Activated CD8-positive, alpha-beta memory T cell treated with anti-CD3 and anti-CD28 coated beads, Interleukin-2, amount 50 U/mL, for 4 hours (primary cell): ENCODE measurements at places on chromosomes 7 and 10.

- DNase-seq, result no peak
Measured at GRCh38 chr10:88592906-88593305, 6.3 kb downstream of the LIPJ start.

- no peak for DNase-seq
Measured at GRCh38 chr10:81135851-81136250, 598.1 kb downstream of the SH2D4B start.

DNA sequence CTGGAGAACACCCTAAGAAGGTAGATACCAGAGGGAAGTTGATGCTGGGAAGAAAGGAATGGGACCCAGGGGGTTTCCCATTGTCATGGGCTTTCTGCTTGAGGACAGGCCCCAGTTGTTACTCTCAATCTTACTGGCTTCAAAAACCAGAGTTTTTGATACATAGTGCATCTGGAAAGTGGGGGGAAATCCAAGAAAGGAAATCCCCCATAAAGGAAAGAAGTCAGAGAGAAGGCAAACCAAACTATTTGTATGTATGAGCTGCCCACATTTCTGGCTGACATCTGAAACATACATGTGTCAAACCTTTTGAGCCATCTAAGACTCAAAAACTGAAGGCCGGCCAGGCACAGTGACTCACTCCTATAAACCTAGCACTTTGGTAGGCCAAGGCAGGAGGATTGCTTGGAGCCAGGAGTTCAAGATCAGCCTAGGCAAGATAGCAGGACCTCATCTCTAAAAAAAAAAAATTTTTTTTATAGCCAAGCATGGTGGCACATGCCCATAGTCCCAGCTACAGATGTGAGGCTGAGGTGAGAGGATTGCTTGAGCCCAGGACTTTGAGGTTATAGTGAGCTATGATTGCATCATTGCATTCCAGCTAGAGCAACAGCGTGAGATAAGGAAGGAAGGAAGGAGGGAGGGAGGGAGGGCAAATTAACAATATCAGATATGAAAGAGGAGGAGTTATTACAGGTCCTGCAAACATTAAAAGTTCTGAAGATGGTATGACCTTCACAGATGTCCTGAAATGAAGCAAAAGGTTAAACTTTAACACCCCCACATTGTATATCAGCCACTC, 6.7 kb upstream of the COA1 start:
- DNase-seq, result no peak

- no peak for DNase-seq
Measured at GRCh38 chr7:96855139-96855538, 145.5 kb upstream of the SEM1 start.

- DNase-seq, result no peak
Measured at GRCh38 chr7:93175219-93175618, 27.0 kb upstream of the SAMD9L start.

GRCh38 chr7:12553416-12553815, 17.1 kb upstream of the SCIN start:
- DNase-seq, result no peak

DNA sequence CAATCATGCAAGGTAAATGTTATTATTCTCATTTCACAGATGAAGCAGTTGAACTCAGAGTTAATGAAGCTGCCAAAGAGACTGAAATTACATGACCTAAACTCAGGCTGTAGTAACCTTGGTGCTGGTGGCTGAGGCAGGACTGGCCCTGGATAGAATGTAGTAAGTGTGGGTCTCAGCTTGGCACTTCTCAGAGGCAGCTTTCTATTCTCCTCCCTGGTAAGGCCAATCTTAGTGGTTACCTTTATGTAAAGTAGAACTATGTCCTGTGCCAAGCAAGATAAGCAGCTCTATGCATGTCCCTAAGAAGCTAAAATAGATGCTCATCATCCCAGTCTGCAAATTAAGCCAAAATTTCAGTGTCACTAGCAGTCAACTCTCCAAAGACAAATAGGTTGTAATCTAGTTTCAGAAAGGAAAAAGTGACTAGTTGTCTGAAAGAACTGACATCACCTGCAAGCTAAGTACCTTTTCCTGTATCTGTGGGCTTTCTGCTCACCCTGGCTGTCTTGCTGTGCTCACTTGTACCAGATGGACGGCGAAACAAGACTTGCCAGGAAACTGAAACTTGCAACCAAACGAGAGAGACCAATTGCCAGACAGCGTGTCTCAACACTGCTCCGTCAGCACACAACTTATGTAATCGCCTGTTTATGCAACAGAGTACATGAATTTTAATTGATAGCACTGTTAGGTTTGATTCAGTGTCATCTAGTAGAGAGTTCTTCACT, 43.7 kb downstream of the CH25H start:
- DNase-seq, result peak; percentile 22

DNA sequence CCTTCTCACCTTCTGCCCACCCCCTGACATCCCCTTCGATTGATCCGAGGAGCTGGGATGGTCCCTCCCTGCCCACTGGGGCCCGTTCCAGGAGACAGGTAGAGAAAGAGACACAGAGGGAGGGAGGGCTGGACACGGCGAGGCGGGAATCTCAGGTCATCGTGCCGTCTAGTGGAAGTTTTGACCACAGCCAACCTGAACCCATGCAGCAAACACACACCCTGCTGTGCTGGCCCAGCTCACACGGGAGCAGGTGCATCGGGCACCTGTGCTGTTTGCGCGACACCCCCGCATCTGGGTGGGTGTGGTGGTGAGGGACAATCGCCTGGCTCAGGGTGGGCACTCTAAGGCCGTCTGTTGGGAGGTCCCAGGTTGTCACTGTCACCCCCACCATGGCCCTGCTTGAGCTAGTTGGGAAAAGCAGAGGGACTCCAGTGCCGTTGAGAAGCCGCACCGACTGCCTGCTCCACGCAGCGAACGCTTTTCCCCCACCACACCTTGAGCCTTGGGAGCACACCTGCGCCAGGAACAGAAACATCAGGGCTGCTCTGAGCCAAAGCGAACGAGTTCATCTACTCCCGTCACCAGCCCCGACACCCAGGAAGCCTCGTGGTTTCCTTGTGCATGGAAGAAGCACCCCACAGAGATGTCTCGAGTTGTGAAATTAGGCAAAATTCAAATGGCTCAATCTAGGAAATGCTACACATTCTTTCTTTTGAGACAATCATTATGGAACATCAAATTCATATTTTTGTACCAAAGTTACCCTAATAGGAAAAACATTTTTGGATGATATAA, 285.8 kb downstream of the DNAJB6 start:
- DNase-seq, result no peak

DNA sequence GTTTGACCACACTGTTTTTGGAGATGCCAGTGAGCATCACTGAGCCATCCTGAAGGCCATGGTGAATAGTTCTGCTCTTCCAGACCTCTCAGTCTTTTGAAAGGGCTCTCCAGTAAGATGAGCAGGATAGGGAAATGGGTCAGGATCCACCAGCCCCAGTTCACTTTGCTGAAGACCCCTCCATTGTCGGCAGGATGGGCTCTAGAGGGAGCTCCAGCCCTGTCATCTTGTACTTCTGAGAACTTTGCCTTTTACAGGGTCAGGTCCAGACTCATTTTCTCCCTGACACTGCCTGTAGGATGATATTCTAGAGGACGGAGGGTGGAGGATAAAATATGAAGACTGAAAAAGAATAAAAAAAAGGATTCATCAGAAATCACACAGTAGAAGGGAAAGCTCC, 13.1 kb downstream of the LHFPL3 start:
- no peak for DNase-seq

DNA sequence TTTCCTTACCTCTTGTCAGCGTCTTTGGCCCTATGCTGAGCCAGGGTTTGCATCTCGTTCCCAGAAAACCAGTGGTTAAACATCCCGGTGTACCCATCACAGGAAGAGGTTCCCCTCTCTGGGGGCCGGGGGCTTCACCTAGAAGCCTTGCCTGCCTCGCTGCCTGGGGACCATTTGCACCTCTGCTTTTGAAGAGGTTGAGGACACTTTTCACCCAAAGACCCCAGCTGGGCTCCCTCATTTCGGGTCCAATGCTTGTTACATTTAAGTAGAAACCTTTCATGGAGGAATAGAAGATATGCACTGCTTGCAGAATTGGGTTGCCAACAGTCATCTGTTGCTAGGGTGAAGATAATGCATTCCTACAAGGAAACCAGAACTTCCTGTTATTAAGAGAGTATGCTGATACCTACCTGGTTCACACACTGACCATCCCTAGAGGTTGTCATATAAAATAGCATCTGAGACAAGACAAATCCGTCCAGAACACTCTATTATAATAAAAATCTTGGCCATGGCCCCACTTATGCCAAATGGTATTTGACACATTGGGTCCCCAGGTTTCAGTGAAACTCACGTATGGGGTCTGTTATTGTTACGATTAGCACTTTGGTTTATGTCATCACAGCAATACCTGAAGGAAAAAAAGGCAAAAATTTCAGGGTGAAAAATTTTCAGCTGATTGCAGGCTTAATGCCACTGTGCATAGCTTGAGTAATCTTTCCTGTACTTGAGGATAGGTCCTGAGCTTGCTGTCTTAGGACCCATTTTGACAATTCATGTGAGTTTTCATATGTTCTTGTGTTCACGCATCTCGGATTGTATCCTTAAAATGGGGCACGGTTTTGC, 917 bp downstream of the ZNF365 start:
- DNase-seq, result no peak

DNA sequence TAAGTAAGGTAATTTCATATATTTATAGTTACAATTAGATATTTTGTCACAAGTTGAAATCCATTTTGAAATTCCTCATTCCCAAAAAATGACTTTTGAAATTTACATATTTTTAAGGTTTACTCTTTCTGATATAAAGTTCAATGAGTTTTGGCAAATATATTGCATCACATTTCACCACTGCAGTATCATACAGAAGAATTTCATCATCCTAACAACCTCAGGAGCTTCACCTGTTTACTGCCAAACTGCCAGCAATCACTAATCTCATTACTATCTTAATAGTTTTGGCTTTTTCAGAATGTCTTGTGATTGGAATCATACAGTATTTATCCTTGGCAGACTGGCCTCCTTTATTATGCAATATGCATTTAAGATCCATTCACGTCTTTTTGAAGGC, 1578.9 kb downstream of the REEP3 start:
- no peak for DNase-seq

DNA sequence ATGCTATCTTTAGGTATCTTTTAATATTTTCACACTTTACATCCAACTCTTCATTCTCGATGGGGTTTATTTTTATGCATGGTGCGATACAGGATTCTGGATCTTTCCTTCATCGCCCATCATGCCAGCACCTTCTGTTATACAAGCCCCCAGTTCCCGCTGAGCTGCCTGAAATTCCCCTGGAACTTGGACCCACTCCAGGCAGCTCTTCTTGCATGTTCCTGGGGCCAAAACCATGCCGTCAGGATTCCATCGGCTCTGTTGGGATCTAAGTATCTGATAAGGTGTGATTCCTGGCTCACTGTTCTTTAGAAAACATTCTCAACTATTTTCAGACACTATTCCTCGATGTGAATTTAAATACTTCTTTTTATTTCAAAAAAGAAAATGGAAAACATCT, 40.5 kb upstream of the PPP2R2D start:
- no peak for DNase-seq

- no peak for DNase-seq
Measured at GRCh38 chr10:110335314-110336064, 30.8 kb upstream of the SMNDC1 start.

DNA sequence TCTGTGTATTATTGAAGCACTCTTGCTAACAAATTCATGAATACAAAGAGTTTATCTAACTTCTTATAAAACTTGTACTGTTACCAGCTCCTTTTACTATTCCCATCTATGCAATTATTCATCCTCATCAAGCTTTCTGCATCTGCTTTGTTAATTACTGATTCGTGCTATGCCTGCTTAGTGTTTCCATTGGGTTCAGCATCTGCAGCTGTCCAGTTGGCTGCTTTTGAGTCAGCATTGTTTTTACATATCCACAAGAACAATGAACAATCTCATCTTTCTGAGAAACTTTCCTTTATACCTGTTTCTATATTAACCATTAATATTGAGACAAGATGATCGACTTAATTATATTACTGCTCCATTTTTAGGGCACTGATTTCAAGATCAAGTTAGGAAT, 19.6 kb upstream of the ANLN start:
- no peak for DNase-seq

DNA sequence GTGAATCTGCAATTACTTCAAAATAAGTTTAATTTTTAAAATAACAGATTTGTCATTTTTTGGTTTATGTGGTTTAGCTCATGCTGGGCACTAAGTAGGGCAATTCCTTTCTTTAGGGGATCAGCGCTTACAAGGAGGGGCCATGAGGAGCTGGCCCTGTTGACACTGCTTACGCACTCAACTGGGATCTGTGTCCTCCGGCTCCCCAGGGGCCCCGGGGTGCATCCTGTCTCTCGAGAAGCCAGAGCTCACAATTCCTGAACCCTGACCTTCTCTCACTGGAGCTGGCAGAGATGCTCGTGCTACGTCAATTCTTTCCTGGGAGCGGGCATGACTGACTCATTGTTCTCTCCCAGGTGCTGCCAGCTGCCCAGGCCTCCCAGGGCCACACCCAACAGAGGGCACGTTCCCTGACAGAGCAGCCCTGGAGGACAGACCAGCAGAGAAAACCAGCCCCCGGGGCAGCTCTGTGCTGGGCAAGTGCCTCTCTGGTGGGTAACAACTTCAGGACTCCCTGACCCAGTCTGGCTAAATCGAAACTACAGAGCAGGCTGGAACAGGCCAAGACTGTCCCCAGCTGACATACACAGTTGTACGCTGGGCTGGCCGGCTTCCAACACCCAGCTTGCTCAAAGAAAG, 36.8 kb downstream of the CTBP2 start:
- DNase-seq, result no peak

- no peak for DNase-seq
Measured at GRCh38 chr7:31104361-31105255, 52.5 kb downstream of the ADCYAP1R1 start.

DNA sequence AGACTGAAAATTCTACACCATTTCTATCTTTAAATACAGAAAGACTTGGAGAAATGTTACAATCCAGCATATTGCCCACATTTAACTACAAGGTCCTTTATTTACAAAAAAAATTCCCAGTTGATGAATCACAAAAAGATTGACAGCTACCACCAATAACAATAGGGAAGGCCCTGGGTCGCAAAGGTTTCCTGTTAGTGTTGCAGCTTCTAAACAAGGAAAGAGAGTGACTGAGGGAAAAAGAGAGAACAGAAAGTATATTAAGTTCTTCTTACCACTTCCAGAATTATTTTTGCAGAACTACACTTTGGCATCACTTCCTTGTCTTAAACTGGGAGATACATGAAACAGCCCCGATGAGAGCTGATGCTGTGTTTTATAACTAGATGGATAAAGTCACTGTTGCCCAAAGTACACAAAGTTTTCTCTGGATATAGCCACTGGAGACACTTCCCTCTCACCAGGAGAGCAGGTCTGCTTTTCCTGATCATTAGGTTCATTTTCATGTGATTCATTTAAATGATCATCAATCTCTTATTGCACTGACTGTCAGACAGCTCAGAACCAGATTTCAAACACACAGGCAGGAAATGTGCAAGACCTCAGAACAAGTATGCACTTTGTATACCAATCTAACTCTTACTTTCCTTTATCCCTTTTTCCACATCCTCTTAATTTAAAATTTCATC, 57.0 kb downstream of the SHTN1 start:
- DNase-seq, result no peak
